ENCODE measurements at places on chromosomes 11 and 22.

GRCh38 chr22:42299586-42300258 lies 29.3 kb upstream of the TCF20 start:
- DNase-seq: peak; percentile 45

- DNase-seq: no peak
Observed at GRCh38 chr11:122093731-122094275, 22.2 kb downstream of the BLID start.

GRCh38 chr11:72598906-72599305 lies 75.3 kb downstream of the PDE2A start:
- DNase-seq: no peak

DNA sequence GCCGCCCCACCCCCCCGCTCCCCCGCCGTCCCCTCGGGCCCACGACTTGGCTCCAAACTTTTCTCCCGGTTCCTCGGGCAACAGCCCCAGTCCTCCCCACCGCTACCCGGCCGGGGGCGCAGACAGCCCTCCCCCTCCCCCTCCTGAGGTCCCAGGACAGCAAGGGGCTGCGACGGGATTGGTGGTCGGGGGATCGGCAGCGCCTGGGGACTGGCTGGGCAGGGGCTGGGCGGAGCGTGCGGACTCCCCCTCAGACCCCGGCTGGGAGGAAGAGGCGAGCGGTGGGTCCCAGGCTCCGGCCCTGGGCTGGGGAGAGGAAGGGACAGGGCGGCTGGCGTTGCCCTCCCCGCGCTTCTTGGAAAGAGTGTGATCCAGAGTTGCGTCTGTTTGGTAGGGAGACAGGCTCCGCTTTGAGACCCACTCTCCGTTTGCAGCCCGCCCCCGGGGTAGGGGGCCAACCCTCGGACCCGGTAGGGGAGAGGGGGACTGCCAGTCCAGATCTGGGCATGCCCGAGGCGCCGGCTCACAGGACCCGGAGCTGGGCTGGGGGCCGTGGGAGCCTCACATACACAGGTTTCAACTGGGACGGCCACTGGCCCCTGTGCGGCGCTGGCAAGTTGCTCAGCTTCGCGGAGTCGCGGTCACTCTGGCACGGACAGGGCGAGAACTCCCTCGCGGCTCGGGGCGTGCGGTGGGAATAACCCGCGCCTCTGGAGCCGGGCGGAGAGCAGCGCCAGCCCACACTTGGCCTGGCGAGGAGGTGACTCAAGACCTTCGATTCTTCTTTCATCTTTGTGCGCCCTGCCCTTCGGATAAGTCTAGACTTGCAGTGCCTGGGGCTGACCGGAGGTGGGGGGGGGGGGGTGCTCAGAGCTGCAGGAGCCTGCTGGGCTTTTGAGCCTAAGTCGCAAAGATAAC lies 999 bp downstream of the TSKU start:
- no peak for DNase-seq

GRCh38 chr11:63510360-63511047 lies 4.6 kb downstream of the LGALS12 start:
- no peak for DNase-seq

- DNase-seq: no peak
Observed at GRCh38 chr11:73229321-73229895, 11.3 kb downstream of the P2RY2 start.

DNA sequence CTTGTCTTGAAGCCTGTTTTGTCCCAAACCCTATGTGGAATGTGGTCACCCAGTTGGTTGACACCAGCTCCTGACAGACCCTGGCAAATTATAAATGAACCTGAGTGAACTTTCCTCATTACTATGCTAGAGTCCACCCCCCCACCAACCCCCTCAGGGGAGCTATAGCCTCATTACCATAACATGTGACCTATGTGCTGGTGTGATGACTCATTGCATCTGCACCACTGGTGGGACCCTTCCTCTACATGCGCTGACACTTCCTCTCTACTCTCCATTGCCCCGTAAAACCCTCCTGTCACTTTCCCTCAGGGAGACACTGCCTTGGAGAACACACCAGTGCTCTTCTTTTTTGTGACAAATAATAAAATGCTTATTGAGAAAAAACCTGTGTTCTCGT lies 105.0 kb upstream of the SESN3 start:
- DNase-seq: no peak

- DNase-seq: no peak
Observed at GRCh38 chr11:69204941-69205742, 49.4 kb downstream of the SMIM38 start.

- no peak for DNase-seq
Observed at GRCh38 chr22:48700566-48701295, 1126.9 kb downstream of the BRD1 start.

GRCh38 chr11:27718346-27718862 lies 18.1 kb upstream of the BDNF start:
- DNase-seq: no peak

- no peak for DNase-seq
Observed at GRCh38 chr11:124977006-124977405, 23.0 kb downstream of the CCDC15 start.

DNA sequence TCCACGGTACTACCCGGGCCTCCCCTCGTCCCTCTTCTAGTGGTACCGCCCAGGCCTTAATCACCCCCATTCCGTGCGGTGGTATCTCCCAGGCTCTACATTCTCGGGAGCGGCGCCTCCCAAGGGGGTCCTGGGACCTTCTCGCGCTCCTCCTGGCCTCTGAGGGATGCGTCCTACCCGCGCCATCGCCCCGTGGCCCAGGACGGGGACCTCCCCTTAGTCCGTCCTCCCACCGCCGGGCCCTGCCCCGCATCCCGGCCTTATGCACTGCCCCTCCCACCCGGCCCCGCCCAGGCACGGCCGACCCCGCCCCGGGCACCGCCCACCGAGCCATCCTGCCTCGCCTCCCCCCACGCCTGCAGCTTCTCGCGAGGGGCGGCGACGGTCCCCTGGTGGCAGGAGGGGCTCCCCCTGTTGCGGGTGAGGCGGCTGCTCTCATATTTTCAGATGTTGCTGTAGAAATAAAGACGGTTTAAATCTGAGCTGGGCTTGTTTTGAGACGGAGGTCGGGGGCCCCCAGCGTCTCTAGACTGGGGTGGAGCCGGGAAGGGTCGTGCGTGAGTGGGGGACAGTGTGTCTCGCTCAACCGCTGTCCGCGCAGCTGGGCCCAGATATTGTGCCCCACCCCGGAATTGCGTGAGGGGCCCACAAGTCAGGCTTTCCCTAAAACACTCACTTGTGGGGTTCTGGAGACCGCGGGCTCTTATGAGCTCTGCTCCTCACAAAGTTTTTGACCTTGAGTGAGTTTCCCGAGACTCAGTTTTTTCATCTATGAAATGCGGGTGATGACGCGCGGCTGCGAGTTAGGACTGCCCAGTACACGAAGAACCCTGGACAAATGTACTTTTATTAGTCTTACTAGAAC lies 828 bp upstream of the RAB1B start:
- peak; percentile 85 for DNase-seq

DNA sequence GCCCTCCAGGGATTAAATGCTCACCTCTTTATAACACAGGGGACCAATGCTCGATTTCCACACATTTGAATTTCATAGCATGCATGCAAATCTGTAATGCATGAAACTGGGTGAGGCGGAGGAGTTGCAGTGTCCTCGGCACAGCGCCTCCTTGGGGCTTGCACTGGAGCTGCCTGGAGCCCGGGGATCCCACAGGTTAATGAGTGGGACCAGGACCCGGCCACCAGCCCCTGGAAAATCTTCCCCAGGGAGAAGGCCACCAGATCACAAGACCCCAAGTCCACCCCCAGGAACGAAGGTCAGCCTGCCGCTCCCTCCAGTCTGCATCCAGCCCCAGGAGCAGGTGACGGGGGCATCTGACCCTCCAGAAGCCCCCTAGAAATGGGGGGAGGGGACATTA lies 119.1 kb downstream of the MN1 start:
- DNase-seq: no peak

DNA sequence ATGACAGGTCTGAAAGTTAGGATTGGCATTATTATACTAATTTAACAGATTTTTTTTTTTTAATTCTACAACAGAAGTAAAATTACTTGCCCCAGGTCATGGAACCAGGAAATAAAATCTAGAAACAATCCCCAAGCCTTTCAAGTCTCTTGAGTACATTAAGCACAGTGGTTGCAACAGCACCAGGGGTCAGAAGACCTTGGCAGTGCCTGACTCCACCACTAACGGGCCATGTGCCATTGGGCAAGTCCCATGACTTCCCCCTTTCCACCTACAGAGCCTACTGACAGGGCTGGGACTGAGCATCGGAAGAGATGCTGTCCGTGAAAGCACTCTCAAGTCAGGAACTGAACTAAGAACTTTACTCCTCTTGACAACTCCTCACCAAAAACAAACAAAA lies 98.6 kb upstream of the AKIP1 start:
- no peak for DNase-seq

- no peak for DNase-seq
Observed at GRCh38 chr11:41779401-41779960, 320.0 kb upstream of the LRRC4C start.

GRCh38 chr11:117466966-117467365 lies 139.3 kb downstream of the CEP164 start:
- no peak for DNase-seq

- no peak for DNase-seq
Observed at GRCh38 chr22:22897947-22898346, 10.3 kb downstream of the IGLL5 start.

DNA sequence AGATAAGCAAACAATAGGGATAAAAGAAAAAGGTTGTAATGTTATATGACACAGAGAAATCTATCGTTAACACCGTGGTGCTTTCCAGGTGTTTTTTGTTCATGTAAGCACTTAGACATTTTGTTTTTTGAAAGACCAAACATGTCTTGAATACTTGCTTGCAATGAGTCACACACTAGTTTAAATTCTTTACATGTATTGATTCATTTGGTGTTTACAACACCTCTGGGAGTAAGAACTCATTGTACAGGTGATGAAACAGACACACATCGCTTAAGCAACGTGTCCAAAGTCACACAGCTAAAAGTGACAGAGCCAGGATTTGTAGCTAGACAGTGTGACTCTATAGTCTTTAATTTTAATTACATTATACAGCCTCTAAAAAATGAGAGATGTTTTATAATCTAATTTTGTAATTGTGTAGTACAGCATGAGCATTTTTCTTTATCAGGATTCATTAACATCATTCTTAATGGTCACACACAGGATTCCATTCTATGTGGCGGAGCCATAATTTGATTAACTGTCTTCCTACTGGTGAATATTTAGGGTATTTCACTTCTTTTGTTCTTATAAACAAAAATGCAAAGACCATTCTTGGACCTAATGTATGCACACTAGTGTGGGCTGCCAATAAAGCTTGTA lies 148.8 kb downstream of the DBX1 start:
- DNase-seq: no peak

GRCh38 chr11:123702139-123702538 lies 39.3 kb downstream of the ZNF202 start:
- DNase-seq: no peak

- no peak for DNase-seq
Observed at GRCh38 chr11:13701506-13701905, 33.0 kb downstream of the FAR1 start.

Data from activated naive CD4-positive, alpha-beta T cell treated with anti-CD3 and anti-CD28 coated beads, Interleukin-2, amount 50 U/mL, for 16 hours (primary cell).